CD8-positive, alpha-beta T cell (primary cell): ENCODE measurements at places on chromosomes 1 and 21.

DNA sequence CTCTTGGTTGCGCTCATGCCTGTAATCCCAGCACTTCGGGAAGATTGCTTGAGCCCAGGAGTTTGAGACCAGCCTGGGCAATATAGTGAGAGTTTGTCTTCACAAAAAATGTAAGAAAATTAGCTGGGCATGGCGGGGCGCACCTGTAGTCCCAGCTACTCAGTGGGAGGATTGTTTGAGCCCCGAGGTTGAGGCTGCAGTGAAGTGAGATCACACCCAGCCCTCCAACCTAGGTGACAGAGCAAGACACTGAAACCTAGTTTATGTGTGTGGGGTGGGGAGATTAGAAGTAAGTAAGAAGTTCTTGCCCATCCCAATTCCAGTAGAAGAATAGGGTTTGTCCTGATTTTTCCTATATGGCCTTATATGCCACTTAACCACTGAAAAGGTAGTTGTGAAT is 2.0 kb downstream of the RPL5 start:
- peak; percentile 45 for DNase-seq

DNA sequence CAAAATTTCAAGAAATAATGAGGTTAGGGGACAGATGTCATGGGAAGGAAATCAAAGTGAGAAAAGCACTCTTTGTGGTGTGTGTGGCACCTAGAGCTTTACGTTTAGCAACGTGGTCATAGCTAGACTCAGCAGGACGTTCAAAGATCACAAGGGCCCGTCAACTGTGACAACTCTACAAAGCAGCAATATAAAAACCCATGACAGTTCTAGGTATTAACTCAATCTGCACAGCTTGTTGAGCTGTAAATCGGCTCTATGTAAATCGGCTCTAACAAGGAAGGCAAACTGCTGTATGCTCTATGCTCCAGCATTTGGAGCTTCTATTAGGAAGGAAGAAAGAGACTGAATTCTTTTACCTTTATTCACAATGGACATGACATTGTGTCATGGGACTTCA is 64.8 kb downstream of the TP53BP2 start:
- DNase-seq: no peak

DNA sequence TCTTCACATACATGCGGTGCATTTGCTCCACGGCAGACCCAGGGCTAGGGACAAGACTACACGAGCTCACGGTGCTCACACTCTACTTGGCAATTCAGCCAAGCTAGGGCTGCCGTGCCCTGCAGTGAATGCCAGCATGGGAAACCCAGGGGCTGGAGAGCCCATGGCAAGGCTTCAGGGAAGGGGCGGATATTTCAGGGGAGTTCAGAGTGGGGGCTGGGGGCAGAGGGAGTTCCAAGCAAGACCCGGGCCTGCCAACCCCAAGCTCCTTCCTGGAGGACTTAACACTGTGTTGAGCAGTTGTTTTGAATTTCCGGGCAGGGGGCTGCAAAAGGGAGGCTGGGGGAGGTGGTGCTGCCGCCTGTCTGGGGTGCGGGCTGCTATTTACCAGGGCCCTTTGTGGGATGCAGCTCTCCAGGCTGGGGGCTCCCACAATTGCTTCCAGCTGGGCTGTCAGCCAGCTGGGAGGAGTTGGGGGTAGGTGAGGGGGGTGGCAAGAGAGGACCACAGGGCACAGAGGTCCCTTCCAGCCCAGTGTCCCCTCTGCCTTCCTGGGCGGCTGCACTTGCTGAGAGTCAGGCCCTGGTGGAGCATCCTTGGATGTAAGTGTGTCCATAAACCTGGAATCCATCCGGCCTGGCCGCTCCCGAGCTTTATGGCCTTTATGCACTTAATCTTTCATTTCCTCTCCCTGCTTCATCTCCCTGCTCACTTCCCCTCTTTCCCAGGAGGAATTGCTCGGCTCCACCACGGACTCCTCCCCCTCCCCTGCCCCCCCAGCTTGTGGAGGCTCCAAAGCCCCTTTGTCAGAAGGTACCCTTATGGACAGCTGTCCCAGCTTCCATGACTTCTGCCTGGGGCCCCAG is 55.8 kb upstream of the SSBP3 start:
- DNase-seq: no peak

DNA sequence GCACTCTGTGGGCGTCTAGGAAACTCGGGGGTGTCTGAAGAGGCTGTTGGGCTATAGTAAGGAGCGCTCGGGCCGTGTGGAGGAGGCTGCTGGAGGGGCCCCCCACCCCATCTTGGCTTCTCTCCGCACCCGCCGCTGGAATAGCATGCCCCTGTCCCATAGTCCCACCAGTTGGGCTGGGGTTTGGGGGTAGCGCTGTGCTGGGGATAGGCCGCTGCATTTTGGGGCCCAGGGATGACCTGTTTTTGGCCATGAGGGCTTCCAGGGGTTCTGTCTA is 511 bp downstream of the EFNA3 start:
- no peak for DNase-seq

DNA sequence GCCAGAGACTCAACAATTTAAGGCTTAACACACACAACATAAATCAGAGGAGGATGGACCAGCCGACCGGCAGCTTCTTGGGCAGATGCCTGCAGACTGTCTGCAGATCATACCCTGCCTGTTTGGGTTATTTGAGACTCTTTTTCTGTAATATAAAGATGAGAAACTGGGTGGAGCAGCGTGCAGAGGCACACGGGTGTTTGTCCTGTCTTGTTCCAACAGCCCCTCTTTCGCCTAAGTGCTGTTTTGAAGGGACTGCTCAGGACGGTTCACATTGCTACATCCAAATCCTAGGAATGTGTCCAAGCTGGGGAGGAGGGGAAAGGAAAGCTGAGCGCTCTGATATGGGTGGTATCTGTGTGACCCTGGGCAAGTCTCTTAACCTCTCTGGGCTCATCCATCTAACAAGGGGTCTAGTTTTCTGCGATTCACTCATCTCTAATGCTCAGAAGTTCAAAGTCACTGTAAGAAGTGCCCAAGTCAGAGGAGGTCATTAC is 149.9 kb downstream of the CLIC6 start:
- DNase-seq: no peak

DNA sequence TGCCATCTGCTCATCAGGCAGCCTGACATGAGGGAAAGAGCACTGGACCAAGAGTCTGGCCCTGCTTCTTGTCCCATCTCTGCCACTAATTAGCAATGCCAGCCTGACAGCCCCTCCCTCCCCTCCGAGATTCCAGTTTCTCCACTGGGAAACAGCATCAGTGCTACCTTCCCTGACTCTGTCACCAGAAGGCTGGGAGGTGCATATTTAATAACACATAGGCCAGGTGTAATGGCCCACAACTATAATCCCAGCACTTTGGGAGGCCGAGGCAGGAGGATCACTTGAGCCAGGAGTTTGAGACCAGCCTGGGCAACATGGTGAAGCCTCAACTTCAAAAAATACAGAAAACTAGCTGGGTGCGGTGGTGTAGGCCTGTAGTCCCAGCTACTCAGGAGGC is 41.2 kb upstream of the ZBTB40 start:
- DNase-seq: no peak

DNA sequence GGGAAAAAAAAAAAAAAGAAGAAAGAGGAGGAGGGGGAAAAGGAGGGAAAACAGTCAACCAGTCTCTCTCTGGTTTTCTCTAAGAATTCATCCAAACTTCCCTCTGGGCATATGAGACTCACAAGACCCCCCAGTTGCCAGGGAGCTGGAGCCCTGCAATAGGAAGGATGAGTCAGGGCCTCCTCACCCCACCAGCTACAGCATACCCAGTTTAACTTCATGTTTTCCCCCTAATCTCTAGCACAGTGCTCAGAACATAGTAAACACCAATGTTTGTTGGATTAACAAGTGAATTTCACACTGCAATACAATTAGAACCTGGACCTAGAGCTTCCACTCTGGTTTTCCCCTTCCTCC is 7.8 kb downstream of the F11R start:
- DNase-seq: no peak

- DNase-seq: no peak
Observed at GRCh38 chr1:179164494-179164893, 65.0 kb downstream of the ABL2 start.
